Posterior cingulate gyrus (tissue), 11 donors: ENCODE measurements at places on chromosomes 3 and 15.

DNA sequence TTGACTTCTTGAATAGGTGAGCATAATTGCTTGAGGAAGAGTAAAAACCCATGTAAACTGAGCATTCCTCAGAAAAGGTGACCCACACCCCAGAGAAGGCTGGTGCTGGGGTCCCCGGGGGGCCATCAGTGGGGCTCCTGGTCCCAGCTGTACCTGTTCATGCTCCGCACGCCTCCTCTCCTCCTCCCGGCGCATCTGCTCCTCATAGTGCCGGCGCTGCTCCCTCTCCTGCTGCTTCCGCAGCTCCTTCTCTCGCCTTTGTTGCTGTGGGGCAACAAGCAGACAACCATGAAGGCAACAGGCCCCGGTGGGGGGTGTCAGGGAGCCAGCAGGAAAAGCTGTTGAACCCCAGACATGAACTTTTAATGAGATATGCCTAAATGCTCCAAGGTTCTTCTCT, 113.7 kb upstream of the SLC2A2 start:
- DNase-seq: no peak

DNA sequence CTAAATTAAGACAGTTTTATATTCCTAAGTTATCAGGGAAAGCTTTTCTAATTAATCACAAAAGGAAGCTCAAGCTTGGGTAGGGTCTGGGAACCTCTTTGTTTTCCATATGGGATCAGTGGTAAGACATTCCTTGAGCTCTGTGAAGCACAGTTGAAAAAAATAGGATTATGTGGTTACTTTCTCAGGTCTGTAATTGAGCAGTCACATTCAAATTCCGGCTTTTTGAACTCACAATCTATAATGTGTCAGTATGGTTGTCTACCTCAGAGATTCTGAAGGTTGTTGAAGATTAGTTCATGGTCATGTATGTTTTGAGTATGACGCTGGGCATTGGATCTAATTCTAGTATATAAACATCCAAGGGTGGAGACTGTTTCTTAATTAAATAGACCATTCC, 364.5 kb downstream of the LPP start:
- no peak for DNase-seq

DNA sequence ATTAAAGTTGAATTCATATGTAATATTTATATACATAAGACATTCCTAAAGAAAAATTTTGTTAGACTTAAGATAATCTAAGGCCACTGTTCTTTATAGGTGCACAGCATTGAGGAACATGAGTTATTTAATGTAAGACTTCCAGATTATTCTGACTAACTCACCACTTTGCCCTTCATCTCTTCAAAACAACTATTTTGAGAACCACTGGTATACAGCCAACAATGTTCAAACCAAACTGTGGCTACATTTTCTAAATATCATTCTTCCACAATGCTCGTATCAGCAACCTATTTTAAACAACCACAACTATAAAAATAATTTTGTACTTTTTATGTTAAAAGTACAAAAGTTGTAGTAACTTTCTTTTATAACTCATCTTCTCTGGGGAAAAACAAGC, 199.8 kb upstream of the ALCAM start:
- DNase-seq: no peak

- DNase-seq: no peak
Observed at GRCh38 chr15:49848282-49848724, 227.5 kb downstream of the DTWD1 start.

- no peak for DNase-seq
Observed at GRCh38 chr3:115517457-115518050, 105.8 kb upstream of the GAP43 start.

GRCh38 chr15:99932676-99933402, 199.6 kb upstream of the LYSMD4 start:
- DNase-seq: no peak

- no peak for DNase-seq
Observed at GRCh38 chr3:110956081-110956480, 115.5 kb upstream of the NECTIN3 start.

DNA sequence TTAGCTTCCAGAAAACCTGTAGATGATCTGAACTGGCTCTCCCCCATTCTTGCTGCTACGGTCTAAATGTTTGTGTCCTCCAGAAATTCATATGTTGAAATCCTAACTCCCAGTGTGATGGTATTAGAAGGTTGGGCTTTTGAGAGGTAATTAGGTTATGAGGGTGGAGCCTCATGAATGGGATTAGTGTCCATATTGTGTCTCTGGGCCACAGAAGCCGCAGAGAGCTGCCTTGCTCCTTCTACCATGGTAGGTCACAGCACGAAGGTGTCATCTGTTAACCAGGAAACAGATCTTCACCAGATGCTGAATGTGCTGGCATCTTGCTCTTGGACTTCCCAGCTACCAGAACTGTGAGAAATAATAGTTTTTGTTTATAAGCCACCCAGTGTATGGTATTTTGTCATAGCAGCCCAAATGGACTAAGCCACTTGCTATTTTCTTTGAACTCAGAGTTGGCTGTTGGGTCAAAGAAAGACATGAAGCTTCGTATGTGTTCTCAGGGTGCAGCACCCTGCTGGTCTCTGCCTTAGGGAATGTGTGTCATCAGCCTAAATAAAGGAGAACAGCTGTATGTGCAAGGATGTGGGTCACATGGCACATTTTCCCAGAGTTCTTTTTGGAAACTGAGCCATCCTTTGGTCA, 317.5 kb upstream of the SLCO3A1 start:
- DNase-seq: no peak

DNA sequence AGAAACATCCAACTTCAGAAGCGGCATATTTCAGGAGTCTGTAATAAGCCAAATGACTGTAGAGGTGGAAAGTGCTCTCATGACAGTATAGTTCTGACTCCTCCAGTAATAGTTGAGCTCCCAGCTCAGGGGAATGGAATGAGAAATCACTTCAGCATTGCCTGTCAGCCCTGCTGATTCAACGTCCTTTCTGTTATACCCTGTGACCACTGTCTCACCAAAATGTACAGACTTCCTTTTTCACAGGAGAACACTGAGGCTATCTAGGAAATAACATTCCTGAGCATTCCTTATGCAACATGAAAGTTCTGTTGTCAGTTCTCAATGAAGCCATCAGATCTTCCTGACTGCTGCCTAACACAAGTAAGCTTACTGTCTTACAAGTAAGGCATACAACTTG, 284.5 kb upstream of the MME start:
- DNase-seq: no peak

- no peak for DNase-seq
Observed at GRCh38 chr3:160797356-160797755, 41.3 kb downstream of the PPM1L start.

GRCh38 chr3:178773358-178773757, 237.1 kb downstream of the KCNMB2 start:
- DNase-seq: no peak

GRCh38 chr15:76330080-76330680, 6.4 kb upstream of the ISL2 start:
- DNase-seq: no peak

DNA sequence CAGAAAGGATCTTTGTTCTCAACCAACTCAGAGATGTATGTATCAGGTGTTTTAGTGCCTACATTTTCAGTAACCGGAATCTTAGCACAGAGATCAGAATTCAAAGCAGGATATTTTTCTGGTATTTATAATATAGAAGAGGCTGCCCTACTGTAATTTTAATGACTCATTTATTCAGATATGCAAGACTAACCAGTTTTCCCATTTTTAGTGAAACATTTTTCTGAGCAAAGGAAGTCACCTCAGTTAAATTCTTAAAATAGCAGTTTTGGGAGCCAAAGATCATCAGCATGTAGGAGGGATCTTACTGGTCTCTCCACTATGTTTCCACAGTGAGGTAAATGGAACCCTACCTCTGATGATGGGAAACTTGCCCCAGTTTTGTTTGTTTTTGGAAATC, 42.0 kb downstream of the SRP14 start:
- DNase-seq: no peak

GRCh38 chr3:35241236-35241635, 398.1 kb upstream of the ARPP21 start:
- no peak for DNase-seq

- DNase-seq: no peak
Observed at GRCh38 chr3:13963137-13963886, 83.4 kb upstream of the WNT7A start.

DNA sequence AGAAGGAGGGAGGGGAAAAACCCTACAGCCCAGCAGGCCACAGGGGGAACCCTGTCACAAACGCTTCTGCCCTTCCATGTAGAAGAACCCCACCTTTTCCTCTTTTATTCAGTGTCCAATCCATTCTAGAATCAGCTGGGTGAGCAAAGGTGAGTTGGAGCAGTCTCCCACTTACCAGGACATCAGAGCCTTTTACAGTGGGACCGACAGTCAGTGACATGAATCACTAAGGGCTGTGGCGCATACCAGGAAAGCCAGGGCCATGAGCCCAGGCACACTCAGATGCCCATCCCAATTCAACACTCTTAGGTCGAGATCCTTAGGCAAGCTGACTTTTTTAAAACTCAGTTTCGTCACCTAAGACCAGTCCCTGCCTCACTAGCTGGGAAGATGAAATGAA, 146.1 kb downstream of the AQP9 start:
- DNase-seq: no peak

DNA sequence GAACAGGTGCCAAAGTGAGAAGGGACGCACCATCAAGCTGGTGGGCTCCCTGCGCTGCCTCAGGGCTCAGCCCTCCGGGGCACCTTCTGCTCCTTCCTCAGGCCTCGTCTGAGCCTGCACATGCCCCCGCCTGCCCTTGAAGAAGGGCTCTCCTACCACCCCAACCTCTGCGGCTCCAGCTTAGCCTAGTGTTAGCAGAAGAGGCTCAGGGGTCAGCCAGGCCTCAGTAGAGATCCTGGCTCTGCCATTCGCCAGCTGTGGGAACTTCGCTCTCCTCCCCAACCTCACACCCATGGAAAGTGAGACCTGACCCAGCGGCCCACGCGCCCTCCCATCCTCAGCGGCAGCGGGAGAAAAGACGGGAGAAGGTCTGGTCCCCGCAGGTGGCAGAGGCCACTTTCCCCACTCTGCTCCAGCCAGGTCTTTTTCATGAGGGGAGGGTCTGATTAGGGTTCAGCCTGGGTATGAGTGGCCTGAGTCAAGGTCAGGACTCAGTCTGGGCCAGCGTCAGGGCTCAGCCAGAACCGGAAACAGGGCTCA, 8.2 kb downstream of the GRIP2 start:
- DNase-seq: peak; percentile 42

GRCh38 chr3:97927704-97928103, 44.5 kb downstream of the RIOX2 start:
- DNase-seq: no peak

DNA sequence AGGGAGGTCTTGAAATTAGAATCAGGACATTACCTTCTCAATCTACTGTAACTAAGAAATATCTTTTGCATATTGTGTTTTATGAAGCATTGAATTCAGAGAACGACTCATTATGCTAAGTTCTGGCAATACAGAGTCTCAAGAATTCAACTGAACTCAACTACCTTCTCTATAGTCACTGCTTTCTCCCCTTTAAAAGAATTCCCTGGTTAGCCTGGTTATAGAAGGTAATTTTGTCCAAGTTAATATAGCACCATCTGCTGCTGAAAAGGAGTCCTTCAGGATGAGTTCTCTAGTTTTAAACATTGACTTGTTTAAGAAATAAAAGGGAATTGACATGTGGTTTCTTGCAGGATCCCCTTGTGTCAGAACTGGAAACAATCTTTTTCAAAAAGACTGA, 60.2 kb downstream of the IL16 start:
- no peak for DNase-seq

DNA sequence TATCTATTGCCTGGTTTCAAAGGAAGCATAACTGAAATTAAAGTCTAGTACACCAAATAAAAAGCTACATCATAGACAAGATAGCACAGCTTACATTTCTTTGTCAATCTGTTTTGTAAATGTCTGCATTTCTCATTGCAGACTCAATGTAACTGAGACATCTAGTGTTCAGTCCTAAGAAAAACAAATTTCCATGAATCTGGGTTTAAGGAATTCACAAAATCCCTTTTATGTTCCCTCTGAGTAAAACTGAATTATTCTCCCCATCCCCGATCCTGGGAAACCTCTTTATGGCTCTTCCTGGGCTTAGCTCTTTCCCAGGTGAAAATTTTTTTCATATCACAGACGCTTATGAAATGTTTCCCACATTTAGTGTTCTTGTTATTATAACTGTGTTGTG, 21.6 kb upstream of the RASA2 start:
- DNase-seq: no peak

DNA sequence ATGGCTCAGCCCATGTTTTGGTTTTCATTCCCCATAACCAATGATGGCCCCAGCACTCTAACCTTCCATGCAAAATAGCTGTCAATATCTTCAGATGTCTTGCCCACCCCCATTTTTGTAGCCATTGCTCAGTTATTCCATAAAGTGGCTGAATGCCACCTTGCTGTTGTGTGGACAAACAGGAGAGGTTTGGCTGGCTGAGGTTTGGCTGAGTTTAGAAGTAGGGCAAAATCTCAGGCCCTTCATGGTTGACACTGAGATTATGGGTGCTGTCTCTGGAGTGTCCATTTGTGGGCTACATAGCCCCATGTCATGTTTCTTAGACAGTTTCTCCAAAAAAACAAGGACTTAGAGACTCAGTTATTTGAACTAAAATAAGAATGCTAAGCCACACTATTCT, 96.9 kb downstream of the TCF12 start:
- no peak for DNase-seq

DNA sequence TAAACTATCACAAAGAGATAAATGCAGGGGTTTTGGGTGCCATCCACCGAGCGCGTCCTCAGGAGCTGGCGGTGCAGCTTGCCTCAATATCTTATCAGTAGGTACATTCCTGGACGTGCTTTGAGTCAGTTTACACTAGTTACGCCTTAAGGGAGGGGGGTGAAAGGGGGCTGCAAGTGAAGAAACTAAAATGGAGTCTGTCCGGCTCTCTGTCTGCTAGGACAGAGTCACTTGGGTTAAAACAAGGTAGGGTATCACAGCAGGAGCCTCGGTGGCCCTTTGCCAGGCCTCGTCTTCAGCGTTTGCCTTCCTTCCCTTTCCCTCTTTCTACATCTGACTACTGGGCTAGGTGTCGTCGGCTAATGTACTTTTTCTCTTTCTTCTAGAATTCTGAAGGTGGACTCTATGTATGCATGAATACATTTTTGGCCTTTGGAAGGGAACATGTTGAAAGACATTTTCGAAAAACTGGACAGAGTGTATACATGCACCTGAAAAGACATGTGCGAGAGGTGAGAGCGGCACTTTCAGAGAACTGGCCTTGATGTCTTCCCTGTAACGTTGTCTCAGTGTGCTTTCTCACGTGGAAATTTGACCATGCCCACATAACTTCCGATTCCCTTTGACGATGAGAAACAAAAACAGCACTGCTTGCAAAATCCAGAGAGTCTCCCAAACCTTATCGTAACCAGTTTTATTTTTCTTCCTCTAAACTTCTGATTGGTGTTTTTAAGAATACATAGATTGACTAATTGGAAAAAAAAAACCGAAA, 28.8 kb downstream of the USP13 start:
- no peak for DNase-seq

- DNase-seq: no peak
Observed at GRCh38 chr3:25023876-25024275, 404.2 kb upstream of the RARB start.

GRCh38 chr3:72214066-72214951, 429.4 kb upstream of the PROK2 start:
- no peak for DNase-seq

DNA sequence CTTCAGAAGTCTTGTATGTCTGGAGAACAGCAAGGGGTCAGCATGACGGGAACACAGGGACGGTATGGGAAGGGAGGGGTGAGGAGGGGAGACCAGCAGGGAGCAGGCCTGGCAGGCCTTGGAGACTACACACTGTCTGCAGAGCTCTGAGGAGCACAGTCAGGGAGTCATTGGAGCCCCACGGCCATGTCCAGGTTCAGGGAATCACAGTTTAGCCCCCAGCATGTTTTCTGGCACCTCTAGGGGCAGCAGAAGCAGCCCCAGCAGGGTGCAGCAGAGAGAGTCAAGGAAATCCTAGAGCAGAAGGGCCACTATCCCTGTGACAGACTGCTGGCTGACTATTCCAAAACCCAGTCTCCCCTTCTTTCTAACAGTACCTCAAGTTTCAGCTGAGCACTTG, 3.2 kb downstream of the LAMP3 start:
- DNase-seq: no peak
